ENCODE measurements at places on chromosomes 6 and 20.

GRCh38 chr6:114055349-114055748 lies 84.4 kb upstream of the HDAC2 start:
- no peak for DNase-seq

DNA sequence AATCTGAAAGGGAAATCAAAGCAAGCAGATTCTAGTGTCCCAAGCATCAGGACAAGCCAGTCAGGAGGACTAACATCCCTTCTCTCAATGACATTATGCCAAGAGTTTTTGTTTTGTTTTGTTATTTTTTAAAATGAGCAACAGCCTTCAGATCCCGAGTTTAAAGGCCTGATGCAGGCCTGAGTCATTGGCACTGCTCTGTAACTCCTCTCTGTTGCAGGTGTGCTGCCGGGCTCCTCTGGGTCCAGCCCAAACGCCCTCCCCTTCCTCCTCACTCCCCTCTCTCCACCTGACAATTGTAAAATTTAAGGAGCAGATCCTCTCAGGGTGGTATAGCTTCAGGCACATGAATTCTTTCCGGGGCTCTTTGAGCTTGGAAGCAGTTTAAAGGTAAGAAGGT lies 502.0 kb downstream of the BMP2 start:
- no peak for DNase-seq

GRCh38 chr6:17429383-17430061 lies 36.1 kb downstream of the CAP2 start:
- no peak for DNase-seq

DNA sequence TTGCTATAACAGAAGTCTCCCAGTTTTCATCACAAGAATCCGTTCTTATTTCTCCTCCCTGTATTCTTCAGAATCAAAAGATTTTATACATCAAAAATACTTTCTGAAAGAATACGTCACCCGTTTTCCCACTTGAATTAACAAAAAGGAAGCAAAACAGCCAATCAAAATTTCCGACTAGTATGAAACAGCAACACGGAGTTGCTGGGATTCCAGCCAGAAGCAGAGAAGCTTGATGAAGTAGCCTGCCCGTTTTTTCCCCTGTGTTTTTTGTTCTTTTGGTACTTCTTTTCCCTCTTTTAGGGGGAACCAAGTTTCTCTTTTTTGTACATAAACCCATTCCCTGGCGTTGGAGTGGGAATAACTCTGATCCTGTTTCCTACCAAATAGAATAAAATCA lies 14.6 kb downstream of the TXLNB start:
- no peak for DNase-seq

DNA sequence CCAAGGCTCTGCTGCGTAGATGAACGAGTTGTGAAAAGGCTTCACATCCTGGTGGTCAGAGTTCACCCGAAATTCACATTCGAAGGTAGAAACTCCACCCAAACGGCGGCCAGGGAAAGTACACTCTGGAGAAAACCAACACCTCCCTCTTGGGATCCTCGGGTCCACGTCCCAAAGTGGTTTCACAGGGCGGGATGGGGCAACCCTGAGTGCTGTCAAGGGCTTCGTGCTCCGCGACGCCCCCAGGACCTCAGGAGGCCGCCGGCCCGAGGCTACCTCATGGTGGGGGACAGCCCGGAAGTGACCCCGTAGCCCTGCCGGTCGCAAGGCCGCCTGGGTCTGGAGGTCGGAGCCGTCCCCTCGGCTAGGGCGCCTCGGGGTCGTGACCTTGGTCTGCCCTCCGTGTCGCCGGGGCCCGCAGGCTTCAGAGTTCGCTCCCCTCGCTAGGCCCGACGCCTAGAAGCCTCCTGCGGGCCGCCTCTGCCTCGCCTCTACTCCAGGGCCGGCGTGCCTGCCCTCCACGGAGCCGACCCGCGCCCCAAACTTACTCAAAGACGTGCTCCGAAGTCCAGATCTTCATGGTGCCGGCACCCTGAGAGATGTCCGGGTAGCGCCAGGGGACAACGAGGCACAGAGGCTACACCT lies at the start of gene PRELID3B:
TSS of gene PRELID3B (minus strand) at position 636 of the 645 bp plus-strand sequence. CDS start at position 580, 56 bp downstream.
- peak; percentile 49 for DNase-seq

GRCh38 chr6:36933519-36933918 lies 21.0 kb upstream of the PI16 start:
- no peak for DNase-seq

DNA sequence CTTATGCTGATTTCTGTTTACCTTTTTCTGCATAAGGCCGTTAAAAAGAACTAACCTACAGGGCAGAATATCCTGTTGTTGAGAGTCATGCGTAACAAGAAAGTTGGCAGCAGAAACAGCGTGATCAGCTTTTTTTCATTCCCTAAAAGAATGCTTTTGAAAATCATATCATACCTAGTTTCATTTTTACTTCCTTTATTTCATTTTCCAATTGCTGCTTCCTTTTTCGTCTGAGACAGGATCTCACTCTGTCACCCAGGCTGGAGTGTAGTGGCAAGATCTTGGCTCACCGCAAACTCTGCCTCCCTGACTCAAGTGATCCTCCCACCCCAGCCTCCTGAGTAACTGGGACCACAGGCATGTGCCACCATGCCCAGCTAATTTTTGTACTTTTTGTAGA lies 4.1 kb downstream of the CALHM6 start:
- no peak for DNase-seq

GRCh38 chr6:29995340-29995777 lies 53.0 kb downstream of the HLA-A start:
- DNase-seq, result no peak
